Activated CD4-positive, alpha-beta T cell treated with anti-CD3 and anti-CD28 coated beads, Interleukin-2, amount 50 U/mL, for 4 hours (primary cell): ENCODE measurements at places on chromosomes 7 and 10.

GRCh38 chr7:23205909-23206767 lies 24.3 kb downstream of the NUP42 start:
- DNase-seq, result no peak

DNA sequence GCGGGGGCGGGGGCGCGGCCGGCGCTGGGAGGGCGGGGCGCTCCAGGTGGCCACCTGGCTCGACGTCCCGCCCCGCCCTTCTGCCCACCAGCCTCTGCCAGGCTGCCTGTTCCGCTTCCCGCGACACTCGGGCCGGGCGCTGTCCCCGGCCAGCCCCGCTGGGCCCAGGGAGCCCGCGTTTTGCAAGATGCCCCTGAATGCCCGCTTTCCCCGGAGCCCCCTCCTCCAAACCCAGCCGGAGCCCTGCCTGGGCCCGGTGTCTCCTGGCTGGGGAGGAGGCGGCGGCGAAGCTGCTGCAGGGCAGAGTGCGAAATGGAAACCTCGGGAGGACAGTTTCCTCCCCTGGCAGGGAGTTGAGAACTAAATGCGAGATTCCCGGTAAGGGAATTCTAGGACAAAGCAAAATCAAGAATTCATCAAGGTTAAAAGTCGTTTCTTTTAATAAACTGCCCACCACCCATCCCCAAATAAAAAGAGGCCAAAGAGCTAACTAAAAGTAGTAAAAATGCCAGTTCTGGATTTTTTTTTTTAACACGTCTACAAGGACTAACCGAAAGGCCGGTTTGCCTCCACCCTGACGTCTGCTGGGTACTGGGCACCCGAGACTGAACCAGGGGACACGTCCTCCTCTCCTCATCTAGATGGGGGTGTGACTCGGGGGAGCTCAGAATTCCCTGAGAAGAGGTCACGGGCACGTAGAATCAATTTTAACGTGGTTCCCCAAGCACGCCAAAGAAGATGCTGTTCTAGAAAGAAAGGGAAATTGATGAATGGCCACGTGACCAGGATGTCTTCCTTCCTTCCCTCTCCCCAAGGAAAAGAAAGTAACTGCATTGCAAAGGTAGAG lies 200.4 kb upstream of the NFE2L3 start:
- no peak for DNase-seq

DNA sequence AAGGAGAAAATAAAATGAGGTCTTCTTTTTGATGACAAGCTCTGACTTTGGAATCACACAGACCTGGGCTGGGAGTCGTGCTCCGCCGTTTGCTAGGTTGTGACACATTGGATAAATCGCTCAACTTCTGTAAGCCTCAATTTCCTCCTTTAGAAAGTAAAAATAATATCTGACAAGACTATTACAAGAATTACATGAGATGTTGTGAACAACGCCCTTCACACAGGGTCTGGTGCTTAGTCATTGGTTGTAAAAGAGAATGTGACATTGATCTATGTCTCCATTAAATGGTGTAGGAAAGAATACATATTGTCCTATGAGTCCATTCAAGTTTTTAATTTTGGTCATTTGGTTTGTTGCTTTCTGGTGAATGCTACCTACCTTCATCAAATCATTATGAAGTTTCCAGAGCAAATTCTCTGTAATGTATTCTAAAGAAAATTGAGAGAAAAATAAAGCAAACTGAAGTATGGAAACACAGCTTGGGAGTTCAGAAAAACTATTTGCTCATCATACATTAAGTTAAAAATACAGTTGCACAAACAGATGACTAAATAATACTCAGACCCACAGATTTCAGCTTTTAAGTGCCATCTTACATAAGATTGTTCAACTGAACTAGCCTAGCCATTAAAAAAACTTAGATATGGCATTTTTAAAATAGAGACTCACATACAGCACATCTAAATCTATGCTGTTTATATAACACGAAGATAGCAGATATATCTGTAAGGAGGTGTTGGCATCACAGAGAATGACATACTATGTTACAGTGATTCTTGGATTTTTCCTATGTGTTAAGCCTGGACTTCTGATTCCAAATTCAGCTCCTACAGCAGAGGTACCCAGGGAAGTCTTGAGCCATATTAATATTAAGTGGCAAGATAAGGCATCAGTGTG lies 12.3 kb upstream of the ADRB1 start:
- DNase-seq, result no peak

DNA sequence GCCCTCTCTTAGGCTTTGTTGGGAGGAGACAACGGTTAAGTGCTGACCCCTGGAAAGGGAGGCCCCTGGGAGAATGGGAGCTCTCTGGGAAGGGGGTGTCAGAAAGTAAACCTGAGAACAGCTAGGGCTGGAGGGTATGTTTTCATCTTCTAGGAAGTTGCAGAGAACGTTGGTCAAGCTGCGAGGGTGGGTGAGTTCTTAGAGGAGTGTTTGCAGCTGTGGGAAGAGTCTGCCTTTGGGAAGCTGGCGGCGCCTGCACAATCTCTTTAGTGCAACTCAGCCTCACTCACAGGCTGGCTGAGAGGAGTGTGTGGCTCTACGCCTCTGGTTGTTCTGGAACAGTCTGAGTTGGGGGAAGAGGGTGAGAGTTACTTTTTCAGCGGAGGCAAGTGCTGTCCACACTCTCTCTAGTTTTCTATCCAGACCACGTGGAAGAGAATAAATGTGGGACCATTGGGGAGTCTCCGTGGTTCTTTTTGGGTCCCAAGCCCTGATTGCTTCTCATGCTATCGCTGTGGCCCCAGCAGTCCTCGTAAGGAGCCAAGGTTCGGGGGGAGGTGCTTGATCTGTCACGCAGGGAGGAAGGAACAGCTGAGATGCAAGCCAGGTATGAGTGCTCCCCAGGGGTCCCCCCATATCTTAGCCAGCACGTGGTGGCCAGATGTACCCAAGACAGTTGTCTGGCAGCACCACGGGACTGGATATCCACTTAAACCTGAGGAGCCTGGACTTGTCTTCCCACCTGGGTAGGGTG lies 237.2 kb downstream of the BUB3 start:
- no peak for DNase-seq
